ENCODE measurements at places on chromosomes 5 and 9.
A peak's percentile ranks its signal among the peaks of the same experiment; 100 is the strongest.

DNA sequence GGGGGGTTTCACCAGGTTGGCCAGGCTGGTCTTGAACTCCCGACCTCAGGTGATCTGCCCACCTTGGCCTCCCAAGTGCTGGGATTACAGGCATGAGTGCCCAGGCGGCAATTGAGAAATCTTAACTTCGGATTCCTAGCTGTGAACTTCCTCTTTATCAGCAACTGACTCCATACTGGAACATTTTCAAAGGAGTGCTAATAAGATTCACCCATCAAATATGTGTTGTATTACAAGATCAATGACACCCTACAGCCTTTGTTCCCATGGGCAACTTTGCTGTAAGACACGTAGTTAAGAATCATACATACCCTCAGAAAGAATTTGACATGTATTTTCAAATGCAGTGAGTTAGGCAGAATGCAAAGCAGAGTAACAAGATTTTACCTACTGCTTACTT lies 23.1 kb upstream of the ACOT12 start:
- no peak for DNase-seq

- no peak for DNase-seq
Observed at GRCh38 chr9:92642564-92642963, 27.4 kb downstream of the IPPK start.

DNA sequence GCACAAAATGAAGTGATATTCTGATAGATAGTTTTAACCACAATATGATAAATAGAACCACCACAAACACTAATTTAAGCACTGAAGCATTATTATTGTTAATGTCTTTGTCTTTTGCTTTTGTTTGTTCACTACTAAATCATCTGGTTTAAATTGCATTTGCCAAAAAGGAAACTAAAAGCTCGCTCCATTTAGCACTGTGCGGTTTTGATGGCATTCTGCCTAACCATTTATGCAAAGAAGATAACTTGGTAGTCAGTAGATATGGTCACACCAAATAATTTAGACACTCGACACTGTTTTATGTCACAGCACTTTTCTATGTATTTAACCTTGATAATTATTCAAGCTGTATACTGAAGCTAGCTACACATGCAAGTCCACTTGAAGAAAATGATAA lies 849.8 kb upstream of the CDH6 start:
- DNase-seq = no peak

DNA sequence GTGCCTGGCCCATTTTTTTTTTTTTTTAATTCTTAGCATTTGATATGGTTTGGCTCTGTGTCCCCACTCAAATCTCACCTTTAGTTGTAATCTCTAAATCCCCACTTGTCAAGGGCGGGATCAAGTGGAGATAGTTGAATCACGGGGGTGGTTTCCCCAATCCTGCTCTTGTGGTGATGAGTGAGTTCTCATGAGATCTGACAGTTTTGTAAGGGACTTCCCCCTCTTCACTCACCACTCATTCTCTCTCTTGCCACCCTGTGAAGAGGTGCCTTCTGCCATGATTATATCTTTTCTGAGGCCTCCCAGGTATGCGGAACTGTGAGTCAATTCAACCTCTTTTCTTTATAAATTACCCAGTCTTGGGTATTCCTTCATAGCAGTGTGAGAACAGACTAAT lies 27.2 kb downstream of the NDUFAF2 start:
- DNase-seq = peak; percentile 46

DNA sequence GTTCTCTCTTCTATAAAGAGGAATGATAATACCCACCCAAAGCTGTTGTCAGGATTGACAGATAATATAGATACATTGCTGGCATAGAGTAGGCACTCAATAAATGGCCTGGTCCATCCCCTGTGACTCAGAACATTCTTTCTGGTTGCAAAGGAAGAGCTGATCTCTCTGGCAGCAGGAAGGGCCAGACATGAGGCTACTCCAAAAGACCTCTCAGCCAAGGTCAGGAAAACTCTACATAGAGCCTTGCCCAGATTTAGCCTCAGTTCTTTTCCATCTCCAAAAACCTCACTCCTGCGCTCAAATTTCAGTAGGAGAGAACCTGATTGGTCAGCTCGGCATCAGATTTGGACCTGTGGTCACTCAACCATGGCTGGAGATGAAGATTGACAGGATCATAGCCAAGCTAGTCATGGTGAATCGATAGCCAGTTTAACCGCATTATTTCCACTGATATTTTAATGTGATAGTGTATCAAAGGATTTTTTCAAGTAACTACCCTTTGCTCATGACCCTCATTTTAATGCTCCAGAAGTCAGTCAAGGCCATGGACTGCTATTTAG lies 319.6 kb downstream of the DRD1 start:
- DNase-seq = no peak
